ENCODE measurements at places on chromosomes 7 and 10.

GRCh38 chr10:103458720-103459119 lies at the start of gene CALHM1:
Gene CALHM1, minus strand, starts transcription at chr10:103458900. Its CDS starts 149 bp downstream, at chr10:103458751.
- DNase-seq = no peak

DNA sequence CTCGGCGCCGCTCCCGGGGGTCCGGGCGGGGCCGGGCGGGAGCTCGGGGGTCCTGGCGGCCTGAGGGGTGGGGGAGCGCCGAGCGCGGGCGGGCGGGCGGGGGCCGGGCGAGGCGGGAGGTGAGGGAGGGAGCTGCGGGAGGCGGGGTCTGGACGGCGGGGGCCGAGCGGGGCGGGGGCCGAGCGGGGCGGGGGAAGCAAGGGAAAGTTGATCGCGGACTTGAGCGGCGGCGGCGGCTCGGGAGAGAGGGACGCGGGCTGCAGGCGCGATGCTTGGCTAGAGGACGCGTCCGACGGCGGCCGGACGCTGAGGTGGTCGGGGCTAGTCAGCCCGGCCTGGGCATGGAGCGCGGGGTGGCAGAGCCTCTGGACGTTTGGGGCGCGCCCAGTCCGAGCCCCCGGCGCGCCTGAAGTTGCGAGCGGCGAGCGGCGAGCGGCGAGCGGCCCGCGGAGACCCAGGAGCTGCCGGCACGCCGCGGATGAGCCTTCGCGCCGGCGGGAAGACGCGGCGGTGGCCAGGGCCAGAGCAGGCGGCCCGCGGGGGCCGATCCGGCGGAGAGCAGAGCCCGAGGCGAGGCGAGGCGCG lies at the start of gene CDH23:
CDH23 (plus strand) TSS at position 210 of the 585 bp plus-strand sequence. CDS start 42,912 bp downstream, outside the sequence.
- no peak for DNase-seq

- no peak for DNase-seq
These were observed 79.1 kb downstream of the LARP4B start for GRCh38 chr10:852386-852785.

DNA sequence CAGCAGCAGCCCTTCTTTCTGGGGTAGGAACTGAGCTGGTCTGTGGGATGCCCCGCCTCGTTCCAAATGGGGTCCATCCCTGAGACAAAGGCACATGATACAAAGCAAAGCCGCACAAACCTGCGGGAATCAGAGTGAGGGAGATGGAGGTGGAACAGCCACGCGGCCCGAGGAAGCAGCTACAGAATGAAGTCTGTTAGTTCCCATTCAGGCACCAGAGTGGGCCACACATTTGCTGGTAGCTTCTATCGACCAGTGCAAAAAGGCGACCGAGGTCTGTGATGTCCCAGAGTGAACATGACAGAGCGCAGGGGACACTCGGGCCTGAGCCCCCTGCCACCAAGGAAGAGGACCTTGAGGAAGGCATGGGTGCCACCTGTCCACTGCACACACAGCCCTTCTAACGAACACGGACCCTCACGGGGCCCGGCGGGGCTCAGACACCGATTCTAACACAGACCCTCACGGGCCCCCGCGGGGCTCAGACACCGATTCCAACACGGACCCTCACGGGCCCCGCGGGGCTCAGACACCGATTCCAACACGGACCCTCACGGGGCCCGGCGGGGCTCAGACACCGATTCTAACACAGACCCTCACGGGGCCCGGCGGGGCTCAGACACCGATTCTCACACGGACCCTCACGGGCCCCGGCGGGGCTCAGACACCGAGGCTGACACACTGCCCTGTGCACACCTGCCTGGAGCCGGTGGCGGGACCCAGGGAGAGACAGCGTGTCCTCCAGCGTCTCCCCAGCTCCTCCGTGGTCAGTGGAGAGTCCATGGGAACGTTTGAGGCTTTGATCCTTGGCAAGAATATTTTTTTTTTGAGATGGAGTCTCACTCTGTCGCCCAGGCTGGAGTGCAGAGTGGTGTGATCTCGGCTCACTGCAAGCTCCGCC lies 32.8 kb upstream of the FAM20C start:
- no peak for DNase-seq

DNA sequence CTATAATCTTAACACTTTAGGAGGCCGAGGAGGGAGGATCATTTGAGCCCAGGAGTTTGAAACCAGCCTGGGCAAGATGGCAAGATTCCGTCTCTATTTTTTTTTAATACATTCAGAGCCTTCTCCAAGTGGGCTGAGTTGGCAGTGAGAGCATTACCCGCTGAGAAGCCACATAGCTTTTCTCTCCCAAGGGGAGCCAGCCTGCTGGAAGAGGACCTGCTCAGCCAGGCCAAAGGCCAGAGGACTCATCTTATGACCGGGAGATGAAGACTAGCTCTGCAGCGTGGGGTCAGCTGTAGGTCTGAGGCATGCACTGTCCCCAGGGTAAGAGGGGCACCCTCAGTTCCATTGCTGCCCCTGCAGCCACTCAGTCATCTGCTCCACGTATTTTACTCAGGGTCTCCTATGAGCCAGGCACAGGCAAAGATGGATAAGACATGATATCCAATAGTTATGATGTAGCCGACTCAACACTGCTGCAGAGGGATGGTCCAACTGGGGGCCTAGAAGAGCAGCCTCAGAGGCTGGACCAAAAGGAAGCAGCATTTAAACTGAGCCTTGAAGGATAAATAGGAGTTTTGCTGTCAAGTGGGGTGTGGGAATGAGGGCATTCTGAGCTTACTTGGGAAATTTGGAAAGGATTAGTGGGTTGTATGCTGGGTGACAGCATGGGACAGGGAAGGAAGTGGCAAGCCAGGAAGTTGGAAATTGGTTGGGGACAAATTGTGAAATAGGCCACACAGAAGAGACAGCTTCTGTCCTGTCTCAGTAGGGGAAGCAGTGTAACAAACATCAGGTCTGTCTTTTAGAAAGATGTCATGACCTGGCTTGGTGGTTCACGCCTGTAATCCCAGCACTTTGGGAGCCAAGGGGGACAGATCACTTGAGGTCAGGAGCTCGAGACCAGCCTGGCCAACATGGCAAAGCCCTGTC lies 1.6 kb upstream of the MARVELD1 start:
- no peak for DNase-seq

DNA sequence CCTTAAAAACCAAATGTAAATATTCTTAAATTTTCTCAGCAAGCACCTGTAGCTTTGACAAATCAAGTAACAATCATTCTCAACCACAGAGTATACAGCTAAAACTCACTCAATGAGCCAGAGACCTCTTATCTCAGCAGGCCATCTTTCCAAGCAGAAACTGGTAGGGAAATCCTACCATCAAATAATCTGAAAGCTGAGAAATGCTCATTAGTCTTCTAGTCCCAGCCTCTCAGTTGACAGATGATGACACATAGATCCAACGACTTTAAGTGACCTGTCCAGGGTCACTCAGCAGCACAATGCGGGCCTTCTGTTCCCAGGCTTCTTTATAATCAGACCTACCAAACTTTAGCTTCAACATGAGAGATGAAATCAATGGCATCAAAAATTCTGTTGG lies 184.6 kb downstream of the SGMS1 start:
- no peak for DNase-seq

GRCh38 chr7:139993169-139993568 lies 69.6 kb downstream of the PARP12 start:
- DNase-seq = no peak

GRCh38 chr7:90593205-90593604 lies 2.9 kb upstream of the CDK14 start:
- DNase-seq = no peak

DNA sequence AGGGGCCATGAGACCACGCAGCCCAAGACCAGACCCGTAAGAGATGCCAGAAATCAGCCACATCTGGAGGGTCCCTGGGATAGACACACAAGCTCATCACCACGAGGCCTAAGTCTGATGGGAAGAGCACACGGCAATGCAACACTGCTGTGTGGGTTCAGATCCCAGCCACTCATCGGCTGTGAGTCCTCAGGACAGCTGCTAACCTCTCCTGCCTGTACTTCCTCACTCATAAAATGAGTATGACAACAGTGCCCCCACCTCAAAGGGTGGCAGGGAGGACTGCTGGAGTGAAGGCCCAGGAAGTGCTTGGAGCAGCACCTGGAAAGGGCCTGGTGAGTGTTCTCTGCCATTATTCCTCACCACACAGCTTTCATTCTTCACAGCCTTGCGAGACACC lies 60.9 kb downstream of the MAD1L1 start:
- no peak for DNase-seq

DNA sequence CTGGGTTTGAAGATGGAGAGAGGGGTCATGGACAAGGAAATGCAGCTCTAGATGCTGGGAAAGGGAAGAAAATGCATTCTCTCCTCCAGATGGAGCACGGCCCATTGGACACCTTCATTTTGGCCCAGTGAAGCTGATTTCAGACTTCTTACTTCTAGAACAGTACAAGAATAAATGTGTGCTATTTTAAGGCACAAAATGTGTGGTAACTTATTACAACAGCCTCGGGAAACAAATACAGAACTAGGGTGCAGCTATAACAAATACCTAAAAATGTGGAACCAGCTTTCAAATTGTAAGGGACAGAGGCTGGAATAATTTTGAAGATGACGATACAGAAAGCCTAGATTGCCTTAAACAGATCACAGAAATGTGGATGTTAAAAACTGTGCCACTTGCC lies 54.1 kb downstream of the CYTH3 start:
- DNase-seq = no peak

- no peak for DNase-seq
These were observed 591.1 kb downstream of the PTPRN2 start for GRCh38 chr7:157996359-157997079.

- DNase-seq = no peak
These were observed 294.2 kb upstream of the ZMIZ1 start for GRCh38 chr10:78774614-78774998.

DNA sequence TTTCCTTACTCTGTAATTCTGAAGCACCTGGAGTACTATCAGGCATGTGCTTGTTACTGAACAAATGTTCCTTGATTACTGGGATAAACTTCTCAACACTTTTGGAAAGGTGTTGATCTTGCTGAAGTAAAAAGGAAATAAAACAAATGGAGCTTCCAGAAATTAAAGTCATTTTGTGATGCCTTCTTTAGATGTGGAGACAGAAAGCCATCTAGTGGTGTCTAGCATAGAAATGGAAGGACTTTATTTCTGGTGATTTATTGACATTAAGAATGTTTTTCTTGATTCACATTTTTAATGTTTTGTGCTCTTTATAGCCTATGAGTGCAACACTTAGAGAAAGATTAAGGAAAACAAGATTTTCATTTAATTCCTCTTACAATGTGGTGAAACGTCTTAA lies 1.4 kb downstream of the SFR1 start:
- DNase-seq = no peak

DNA sequence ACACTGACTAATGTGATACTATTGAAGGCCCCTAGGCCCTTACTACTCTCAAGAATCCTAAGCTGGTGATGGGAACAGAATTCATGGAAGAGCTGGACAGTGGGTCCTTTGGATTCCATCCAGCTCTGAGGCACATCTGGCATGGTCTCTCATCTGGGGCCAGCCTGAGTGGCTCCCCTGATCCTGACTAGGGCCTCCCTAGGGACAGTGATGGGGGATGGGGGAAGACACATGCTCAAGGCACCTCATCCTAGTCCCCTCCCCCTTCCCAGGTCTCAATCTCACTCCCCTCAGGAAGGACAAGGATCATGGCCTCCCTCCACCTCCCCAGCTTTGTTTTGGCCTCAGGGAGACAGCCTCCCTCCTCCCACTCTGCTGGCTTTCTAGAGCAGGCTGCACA lies 1.8 kb downstream of the KCNIP2 start:
- no peak for DNase-seq

DNA sequence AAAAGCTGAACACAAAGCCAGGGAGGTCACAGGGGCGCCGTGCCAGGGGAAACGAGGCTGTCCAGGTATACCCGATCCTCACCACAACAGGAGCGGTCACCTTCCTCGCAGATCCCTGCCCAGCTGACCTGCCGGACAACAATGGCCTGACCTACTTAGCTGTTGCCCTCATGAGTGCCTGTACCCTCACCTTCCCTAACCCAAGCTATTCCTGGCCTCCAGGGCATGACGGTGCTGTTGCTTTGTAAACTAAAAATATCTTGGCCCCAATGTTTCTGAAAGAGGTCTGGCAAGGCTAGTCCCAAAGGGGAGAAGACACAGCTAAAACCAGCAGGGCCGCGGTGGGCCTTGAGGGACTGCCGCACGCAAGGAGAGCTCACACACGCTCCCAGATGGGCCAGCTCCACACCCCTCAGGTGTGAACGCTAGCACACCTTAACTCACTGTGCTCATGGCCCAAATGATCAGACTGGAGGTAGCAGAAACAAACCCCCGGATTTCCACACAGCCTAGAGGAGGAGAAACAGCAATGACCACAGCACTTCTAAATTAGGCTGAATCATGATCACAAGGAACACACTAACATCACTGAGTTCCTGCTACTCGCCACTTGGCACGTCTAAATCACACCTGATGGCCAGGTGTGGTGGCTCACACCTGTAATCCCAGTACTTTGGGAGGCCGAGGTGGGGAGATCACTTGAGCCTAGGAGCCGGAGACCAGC lies 66.3 kb upstream of the CYTH3 start:
- no peak for DNase-seq

DNA sequence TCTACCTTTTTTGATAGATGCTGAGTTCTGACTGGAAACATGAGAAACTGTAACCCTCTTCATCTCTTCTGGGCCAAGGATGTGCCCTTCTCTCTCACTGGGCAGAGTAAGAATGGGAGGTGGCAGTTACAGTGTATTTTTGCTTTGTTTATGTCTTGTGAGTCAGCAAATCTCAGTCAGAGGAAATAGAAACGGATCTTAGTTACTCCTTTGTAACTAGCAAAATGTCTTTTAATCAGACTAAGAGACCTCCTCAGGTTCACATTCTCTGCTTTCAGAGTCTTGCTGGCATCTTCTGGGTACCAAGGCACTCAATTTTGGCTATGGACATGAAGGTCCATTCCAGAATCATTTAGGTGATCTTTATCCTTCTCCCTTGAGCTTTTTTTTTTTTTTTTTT lies 70.9 kb downstream of the HHEX start:
- DNase-seq = peak; percentile 27

DNA sequence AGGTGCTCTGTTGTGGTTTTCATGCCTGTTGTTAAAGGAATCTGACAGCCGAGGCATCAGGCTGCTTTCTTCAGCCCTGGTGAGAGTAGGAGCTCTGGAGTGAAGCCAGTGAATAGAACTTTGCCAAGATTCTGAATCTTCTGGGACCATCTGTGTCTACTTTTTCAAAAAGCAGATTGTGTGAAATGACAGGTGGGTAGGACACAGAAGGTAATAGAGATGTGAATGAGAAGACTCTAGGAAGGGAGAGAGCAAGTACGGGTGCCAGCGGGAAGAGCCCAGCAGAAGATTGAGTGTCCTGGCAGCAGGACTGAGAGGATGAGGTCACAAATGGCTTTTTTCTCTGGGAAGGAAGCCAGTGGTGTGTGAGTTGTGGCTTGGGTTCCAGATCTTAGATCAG lies 429.2 kb downstream of the SDK1 start:
- DNase-seq = no peak

DNA sequence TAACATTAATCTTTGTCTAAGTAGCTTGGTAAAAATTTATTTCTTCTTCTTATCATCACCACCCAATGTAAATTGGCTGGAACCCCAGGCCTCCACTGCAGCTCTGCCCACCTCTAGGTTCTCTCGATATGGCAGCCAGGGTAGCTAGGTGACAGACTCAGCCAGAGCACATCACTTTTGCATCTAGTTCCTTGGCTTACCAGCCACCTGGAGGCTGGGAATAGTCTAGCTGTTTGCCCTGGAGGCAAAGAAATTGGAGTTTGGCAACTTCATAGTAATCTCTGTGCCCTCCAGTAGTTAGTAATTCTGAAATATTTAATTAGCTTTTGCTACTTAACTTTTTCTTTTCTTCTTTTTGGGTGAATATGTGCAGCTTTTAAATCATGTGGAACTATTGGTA lies 9.4 kb downstream of the IFRD1 start:
- no peak for DNase-seq

GRCh38 chr7:123768493-123768892 lies 19.7 kb upstream of the WASL start:
- DNase-seq = no peak

GRCh38 chr10:34677591-34677990 lies 137.5 kb downstream of the PARD3 start:
- DNase-seq = no peak
